Endothelial cell of umbilical vein (primary cell): ENCODE measurements at places on chromosomes 3 and 15.

GRCh38 chr3:167887096-167887495 is 151.6 kb downstream of the SERPINI1 start:
- no peak for DNase-seq
- H3K4me3 ChIP-seq, result no peak overlapping the region
- H3K27me3 ChIP-seq, result peaks cover 6% of the 10 kb centered on the region
- H3K27ac ChIP-seq, result no peak overlapping the region
- H3K4me1 ChIP-seq, result no peaks in the 10 kb centered on the region

DNA sequence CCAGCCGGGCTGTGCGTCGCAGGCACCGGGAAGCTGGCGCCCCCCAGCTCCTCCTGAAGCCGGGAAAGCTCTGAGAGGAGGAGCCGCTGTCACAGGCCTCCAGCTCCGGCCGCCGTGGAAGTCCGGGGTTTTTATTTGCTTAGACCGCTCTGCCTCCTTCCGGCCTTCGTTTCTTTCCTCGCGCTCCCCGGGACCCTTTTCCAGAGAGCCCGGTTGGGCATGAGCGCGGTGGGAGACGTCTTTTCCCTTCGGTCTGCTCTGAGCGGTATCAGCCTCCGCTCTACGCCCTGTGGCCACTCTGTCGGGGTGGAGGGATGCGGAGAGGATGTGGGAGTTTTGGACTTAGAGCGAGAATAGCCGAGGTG is 559 bp downstream of the SENP5 start:
- H3K4me1 ChIP-seq, result peaks cover 10% of the 10 kb centered on the region
- H3K27me3 ChIP-seq, result no peaks in the 10 kb centered on the region
- DNase-seq, result no peak

GRCh38 chr3:106276151-106276550 is 407.3 kb upstream of the CBLB start:
- no peaks in the 10 kb centered on the region for H3K36me3 ChIP-seq
- no peaks in the 10 kb centered on the region for H3K27me3 ChIP-seq
- H3K4me3 ChIP-seq, result no peak overlapping the region
- no peak for DNase-seq
- H3K4me1 ChIP-seq, result no peaks in the 10 kb centered on the region

GRCh38 chr15:83559310-83559966 is 94.5 kb upstream of the ADAMTSL3 start:
- H3K36me3 ChIP-seq, result no peaks in the 10 kb centered on the region
- H3K4me1 ChIP-seq, result no peaks in the 10 kb centered on the region
- H3K27ac ChIP-seq, result no peak overlapping the region
- no peaks in the 10 kb centered on the region for H3K27me3 ChIP-seq

GRCh38 chr3:113094337-113095221 is 103.8 kb downstream of the GTPBP8 start:
- no peaks in the 10 kb centered on the region for H3K36me3 ChIP-seq
- no peaks in the 10 kb centered on the region for H3K4me1 ChIP-seq
- no peak for DNase-seq
- no peak overlapping the region for H3K4me3 ChIP-seq

DNA sequence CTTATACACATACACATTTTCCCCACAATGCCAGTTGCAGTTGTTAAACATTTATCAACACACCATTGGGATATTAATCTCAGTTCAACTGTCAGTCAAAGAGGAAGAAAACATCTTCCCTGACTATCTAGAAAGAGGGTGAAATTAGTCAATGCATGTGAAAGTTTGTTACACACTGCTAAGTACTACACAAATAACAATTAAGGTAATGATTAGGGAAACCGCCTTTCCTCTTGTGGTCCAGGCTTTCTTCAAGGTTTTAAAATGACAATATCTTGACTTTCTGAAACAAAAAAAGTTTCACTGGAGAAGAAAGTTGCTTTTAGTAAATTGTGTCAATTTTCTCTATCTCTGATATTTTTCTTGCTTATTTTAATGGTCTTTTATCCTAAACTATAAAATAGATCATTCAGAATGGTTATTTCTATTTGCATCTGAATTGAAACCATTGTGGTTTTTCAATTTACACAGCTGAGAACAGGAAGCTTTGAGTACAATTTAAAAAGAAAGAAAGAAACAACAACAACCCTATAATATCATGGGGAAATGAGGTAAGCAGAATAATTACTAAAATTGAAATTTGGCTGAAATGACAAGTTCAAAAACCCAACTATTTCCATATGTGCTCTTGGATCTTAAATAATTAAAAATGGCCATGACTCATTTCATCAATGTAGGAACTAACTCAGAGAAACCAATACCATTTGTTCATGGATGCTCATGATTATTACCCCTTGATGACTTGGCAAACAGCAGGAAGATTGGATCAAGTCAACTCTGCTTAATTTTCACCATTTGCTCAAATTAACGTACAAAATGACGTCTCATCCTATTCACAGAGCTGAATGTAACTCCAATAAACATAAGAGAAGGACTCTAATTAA is 31.7 kb downstream of the GPR149 start:
- no peaks in the 10 kb centered on the region for H3K4me1 ChIP-seq
- H3K4me3 ChIP-seq, result no peak overlapping the region
- H3K27ac ChIP-seq, result no peak overlapping the region

DNA sequence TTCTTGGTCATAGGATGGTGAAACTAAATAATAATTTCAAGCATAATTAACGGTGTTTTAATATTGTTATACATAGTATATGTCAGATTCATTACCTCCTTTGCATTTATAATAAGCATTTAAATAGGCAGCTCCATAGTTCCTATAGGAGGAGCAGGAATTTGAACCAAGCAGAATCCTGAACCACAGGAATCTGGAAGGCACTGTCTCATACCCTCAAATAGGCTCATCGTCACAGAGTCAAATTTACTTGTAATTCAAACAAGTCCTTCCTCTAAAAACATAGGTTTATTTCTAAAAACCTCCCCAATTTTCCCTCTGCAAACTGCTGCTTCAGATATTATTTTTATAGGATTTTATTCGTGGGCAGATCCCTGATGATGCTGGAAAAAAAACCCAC is 376.3 kb upstream of the ARHGEF26 start:
- H3K27ac ChIP-seq, result no peak overlapping the region
- H3K4me3 ChIP-seq, result no peak overlapping the region
- no peaks in the 10 kb centered on the region for H3K4me1 ChIP-seq
- no peaks in the 10 kb centered on the region for H3K27me3 ChIP-seq

GRCh38 chr15:78944669-78945407 is at the start of gene CTSH:
Gene CTSH, minus strand, starts transcription at chr15:78945046. Its CDS starts 65 bp downstream, at chr15:78944981.
- no peak within 1 kb of the TSS for H3K27ac ChIP-seq
- H3K36me3 ChIP-seq, result no peaks in the 10 kb centered on the region
- H3K4me1 ChIP-seq, result peaks cover 5% of the 10 kb centered on the region
- H3K27me3 ChIP-seq, result peaks cover 11% of the 10 kb centered on the region

GRCh38 chr3:64509206-64509605 is 178.6 kb downstream of the ADAMTS9 start:
- H3K4me3 ChIP-seq, result no peak overlapping the region
- H3K27ac ChIP-seq, result no peak overlapping the region
- peaks cover 9% of the 10 kb centered on the region for H3K4me1 ChIP-seq
- no peaks in the 10 kb centered on the region for H3K27me3 ChIP-seq

DNA sequence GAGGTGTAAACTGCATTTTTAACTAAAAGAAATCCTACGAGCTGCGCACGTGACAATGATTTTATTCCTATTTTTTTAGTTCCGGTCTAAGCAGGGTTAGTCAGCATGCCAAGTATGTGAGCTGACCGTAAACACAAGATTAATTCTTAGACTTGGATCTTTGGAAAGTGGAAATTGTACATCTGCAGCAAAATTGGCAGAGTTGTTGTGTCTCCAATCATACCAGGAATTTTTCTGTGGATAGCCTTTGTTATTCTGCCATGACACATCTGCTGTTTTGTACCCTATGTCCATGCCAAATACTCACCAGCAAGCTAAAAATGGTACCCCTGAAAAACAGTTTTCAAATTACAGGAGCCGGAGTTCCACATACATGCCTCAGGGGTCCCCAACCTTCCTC is 562.5 kb downstream of the UNC13C start:
- no peak overlapping the region for H3K27ac ChIP-seq
- no peak for DNase-seq

GRCh38 chr3:127630811-127631714 is 2.1 kb downstream of the PODXL2 start:
- no peaks in the 10 kb centered on the region for H3K36me3 ChIP-seq
- peaks cover 34% of the 10 kb centered on the region for H3K27me3 ChIP-seq
- no peak overlapping the region for H3K27ac ChIP-seq
- H3K4me3 ChIP-seq, result no peak overlapping the region
- no peak for DNase-seq
- H3K4me1 ChIP-seq, result peaks cover 6% of the 10 kb centered on the region

- H3K27me3 ChIP-seq, result no peaks in the 10 kb centered on the region
- H3K36me3 ChIP-seq, result no peaks in the 10 kb centered on the region
- DNase-seq, result no peak
- no peak overlapping the region for H3K27ac ChIP-seq
Observed at GRCh38 chr15:74682954-74683353, 12.9 kb downstream of the EDC3 start.

DNA sequence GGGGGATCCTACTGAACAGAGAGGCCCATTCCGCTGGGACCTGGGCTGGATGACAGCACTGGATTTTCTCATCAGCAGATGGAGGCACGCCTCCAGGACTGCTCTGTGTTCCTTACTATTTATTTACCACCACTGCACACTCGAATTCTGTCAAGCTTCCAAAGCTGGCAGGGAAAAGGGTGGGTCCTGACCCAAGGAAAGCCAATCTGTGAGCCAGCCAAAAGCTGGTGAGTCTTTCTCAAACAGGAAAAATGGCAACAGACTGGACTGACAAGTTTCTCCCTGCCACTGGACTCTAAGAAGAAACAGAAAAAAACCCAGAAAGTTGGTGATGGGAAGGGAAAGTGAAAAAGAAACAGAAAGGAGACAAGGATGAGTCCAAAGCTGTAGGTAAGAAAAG is 37.8 kb downstream of the CD47 start:
- no peaks in the 10 kb centered on the region for H3K27me3 ChIP-seq
- no peak overlapping the region for H3K27ac ChIP-seq
- no peaks in the 10 kb centered on the region for H3K4me1 ChIP-seq
- DNase-seq, result no peak

DNA sequence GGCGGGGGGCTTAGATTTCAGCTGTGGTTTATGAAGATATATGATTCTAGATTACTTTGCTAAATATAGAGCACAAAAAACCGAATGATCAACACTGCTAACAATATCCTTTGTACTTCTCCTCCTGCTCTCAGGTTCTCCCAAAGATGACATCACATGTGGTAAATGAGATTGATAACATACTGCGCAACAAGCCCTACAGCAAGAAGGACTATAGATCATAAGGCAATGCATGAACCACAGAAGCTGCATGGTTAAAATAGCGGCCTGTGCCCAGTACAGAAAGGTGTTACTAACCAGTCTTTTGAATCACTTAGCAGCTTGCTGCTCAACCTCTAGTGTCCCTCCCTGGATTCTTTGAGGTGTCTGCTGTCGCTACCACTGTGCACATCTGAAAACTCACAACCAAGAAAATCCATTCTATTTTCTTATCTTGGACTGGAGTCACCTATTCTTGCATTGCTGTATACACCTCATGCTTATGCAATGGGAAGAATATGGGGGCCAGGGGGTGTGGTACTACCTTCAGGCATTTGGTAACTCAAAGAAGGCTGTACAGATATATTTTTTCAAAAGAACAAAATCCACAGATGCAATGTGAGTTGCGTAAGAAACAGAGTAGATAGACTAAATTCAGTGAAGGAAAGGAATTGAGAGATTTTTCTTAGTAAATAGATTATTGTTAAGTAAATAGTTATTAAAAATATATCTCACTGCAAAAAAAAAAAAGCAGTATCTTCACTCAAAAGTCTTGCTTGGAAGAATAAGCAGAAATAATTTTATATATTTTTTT is 18.2 kb downstream of the SSR3 start:
- no peaks in the 10 kb centered on the region for H3K27me3 ChIP-seq
- DNase-seq, result no peak
- peaks cover 10% of the 10 kb centered on the region for H3K4me1 ChIP-seq
- no peak overlapping the region for H3K27ac ChIP-seq
- no peak overlapping the region for H3K4me3 ChIP-seq

GRCh38 chr3:12890610-12891390 is 49.4 kb upstream of the RPL32 start:
- no peak overlapping the region for H3K4me3 ChIP-seq
- no peaks in the 10 kb centered on the region for H3K36me3 ChIP-seq
- H3K27ac ChIP-seq, result no peak overlapping the region

DNA sequence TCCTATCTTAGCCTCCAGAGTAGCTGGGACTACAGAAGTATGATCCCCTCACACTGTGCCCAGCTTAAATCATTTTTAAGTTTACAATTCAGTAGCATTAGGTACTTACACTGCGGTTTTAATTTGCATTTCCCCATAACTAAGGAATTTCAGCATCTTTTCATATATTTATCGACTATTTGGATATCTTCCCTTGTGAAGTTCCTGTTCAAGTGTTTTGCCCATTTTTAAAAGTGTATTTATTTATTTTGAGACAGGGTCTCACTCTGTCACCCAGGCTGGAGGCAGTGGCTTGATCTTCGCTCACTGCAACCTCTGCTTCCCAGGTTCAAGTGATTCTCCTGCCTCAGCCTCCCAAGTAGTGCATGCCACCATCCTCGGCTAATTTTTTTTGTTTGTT is 12.5 kb upstream of the MAP2K1 start:
- H3K36me3 ChIP-seq, result no peaks in the 10 kb centered on the region
- no peak overlapping the region for H3K4me3 ChIP-seq
- H3K27me3 ChIP-seq, result no peaks in the 10 kb centered on the region

DNA sequence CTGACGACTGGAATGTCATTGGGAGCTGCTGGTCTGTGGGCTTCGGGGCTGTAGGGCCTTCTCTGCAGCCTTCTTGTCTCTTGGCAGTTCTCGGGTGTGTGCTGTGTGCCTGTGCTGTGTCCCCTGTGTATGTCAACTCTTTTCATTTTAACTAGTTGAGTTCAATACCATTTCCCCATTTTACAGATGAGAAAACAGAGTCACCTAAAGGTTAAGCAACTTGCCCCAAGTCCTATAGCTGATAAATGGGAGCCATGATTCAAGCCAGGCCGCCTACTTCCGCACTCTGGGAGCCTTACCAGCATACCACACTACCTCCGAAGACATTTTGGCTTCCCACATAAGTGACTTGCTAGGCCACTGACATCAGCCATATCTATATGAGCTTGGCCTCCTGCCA is 85.7 kb downstream of the FAM81A start:
- no peak overlapping the region for H3K4me3 ChIP-seq
- no peaks in the 10 kb centered on the region for H3K4me1 ChIP-seq
- H3K27me3 ChIP-seq, result no peaks in the 10 kb centered on the region

DNA sequence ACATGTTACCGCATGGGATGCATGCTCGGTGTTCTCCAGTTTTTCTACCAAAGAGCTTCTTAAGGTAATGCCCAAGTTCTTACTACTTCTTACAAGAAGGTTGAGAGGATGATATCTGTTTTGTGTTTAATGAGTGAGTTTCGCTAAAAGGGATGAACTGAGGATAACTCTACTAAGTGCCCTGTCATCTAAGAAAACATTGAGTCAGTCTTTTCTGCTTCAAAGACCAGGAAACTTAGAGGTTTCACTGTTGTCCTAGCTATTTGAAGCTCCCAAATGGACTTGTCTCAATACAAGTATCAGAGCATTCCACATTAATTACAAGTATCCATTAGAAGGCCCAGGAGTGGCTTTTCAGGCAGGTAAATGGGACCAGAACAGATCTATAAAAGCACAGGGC is 296.2 kb downstream of the KBTBD8 start:
- H3K27me3 ChIP-seq, result no peaks in the 10 kb centered on the region
- no peak overlapping the region for H3K27ac ChIP-seq
- H3K36me3 ChIP-seq, result no peaks in the 10 kb centered on the region
- no peak overlapping the region for H3K4me3 ChIP-seq
- DNase-seq, result no peak
